T-helper 22 cell (primary cell): ENCODE measurements at places on chromosomes 16 and 17.

DNA sequence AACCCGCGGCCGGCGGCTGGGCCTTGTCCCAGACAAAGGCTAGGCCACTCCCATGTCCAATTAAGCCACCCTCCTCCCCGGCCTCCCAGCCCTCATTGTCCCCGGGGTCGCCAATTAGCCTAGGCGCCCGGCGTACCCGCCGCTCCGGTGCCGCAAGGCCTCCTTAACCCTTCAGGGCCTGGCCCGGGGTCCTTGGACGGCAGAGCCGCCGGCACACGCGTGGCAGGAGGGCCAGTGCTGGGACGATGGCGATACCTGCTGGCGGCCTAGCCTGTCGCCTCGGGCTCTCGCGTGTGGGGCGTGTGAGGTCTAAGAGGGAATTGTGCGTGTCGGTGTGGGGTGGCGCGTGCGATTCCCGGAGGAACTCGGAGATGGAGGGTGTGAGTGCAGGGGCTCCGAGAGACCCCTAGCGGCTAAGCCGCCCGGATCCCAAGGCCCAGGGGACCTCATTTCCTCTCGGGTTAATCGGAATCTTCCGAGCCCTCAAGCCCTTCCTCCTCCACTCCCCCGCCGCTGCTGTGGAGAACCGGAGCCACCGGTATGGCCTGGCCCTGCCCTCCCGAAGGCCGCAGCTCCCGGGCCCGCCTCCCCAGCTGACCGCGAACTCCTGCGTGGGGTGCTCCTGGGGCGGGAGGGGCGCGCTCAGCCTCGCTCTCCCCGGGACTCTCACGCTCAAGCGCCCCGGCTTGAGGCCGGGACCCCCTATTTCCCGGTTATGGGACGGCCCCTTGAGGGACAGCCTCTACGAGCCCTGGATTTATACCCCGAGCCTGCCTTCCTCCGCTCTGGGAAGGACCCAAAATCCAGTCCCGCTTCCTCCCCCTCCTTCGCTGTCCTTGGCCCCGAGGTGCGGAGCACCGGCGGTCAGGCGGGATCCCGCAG lies 11.9 kb downstream of the TBX2 start:
- no peak for DNase-seq

GRCh38 chr16:84768808-84769197 lies 51.0 kb upstream of the CRISPLD2 start:
- no peak for DNase-seq

DNA sequence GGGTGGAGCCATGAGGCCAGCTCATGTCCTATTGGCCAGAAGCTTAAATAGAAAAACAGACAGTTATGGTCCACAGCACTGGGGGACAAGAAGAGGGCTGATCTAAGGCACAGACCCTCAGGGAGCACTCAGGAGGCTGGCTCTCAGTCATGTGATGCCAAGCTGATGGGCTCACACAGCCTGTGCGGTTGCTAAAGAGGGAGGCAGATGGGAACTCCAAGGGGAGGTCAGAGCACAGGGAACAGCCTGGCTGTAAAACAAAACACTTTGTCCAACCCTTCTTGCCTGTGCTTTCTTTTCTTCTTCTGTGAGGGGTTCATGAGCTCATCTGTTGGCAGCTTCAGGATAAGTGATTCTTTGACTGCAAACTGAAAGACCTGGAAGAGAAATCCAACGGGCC lies 27.2 kb downstream of the CNTNAP1 start:
- no peak for DNase-seq

DNA sequence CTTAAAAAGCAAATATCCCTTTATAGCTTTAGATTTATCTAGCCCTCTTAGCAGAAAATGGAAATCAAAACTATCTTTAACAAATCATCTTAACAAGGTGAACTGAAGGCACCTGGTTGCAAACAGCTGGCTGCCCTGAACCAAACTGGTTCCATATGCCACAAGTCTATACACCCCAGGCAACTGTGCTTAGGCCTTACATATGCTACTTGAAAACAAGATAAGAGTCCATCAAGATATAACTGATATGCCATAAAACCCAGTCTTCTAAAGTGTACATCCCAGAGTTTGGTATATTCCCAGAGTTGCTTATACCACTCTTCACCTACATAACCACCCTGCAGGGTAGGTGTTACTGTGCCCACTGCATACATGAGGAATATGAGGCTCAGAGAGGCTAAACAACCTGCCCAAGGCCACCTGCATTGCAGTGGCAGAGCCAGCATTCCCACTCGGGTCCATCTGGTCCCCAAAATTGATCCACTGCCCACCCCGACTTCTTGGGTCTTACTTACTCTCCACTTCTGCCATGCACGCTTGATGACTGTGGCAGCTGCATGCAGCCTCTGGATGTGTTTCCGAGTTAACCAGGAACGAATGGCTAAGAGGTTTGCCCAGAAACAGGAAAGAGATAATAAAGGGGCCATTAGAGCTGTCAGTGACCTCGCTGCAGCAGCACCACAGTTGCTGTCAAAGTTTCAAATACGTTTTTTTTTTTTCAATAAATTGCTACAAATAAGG lies 12.2 kb downstream of the ZNHIT3 start:
- no peak for DNase-seq

GRCh38 chr16:75742424-75743047 lies 16.2 kb upstream of the CPHXL start:
- no peak for DNase-seq

- DNase-seq, result no peak
These were observed 465.7 kb downstream of the HAPSTR1 start for GRCh38 chr16:9556949-9557665.

DNA sequence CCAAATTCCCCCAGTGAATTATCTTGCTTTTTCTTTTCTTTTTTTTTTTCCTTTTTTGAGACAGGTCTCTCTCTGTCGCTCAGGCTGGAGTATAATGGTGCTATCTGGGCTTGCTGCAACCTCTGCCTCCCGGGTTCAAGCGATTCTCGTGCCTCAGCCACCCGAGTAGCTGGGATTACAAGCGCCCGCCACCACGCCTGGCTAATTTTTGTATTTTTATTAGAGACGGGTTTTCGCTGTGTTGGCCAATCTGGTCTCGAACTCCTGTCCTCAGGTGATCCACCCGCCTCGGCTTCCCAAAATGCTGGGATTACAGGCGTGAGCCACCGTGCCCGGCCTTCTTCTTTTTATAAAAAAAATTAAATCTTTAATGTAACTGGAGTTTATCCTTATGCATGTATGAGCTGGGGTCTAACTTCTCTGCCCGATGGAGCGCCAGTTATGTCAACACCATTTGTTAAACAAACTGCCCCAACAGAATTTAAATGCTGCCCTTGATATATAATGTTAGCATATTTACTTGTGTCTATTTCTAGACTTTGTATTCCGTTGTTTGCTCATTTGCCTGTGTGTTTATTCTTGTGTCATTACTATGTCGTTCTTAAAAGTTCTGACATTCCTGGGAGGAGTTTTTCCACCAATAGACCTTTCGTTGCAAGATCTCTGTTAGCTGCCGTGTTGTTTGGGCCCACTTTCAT lies 535 bp upstream of the AURKB start:
- no peak for DNase-seq

DNA sequence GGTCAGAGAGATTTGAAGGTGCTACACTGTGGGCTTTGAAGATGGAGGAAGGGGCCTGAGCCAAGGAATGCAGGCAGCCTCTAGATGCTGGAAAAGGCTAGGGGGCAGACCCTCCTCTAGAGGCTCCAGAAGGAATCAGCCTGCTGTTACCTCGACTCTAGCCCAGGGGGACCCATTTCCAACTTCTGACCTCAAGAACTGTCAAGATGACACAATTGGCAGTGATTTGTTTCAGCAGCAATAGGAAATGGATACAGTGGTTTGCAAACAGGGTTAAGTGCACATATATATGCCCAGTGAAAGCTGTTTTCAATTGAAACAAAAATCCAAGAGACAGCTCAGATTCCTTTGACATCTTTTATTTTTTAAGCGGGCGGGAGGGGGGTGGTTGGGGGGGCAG lies 3.7 kb upstream of the ZDHHC1 start:
- no peak for DNase-seq
